ENCODE measurements at places on chromosomes 11 and 22.
A peak's percentile ranks its signal among the peaks of the same experiment; 100 is the strongest.

- DNase-seq = no peak
These were observed 5.6 kb upstream of the LDLRAD3 start for GRCh38 chr11:35938231-35938630.

DNA sequence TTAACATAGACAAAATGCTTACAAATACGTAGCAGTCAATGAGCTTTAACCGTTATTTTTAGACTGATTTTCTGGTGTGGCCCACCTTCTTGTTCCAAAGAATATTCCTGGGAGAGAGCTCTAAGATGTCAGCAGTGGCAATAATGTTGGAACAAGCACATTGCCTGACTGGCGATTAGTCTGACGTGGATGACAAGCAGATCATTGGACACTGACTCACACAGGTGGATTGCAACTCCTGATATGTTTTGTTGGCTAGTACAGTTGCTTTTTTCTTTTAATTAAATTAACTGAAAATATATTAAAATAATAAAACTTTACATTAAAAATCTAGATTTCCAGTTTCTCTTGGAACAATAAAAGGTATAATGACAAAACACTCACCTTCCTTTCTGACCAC, 78.0 kb downstream of the TENM4 start:
- no peak for DNase-seq

DNA sequence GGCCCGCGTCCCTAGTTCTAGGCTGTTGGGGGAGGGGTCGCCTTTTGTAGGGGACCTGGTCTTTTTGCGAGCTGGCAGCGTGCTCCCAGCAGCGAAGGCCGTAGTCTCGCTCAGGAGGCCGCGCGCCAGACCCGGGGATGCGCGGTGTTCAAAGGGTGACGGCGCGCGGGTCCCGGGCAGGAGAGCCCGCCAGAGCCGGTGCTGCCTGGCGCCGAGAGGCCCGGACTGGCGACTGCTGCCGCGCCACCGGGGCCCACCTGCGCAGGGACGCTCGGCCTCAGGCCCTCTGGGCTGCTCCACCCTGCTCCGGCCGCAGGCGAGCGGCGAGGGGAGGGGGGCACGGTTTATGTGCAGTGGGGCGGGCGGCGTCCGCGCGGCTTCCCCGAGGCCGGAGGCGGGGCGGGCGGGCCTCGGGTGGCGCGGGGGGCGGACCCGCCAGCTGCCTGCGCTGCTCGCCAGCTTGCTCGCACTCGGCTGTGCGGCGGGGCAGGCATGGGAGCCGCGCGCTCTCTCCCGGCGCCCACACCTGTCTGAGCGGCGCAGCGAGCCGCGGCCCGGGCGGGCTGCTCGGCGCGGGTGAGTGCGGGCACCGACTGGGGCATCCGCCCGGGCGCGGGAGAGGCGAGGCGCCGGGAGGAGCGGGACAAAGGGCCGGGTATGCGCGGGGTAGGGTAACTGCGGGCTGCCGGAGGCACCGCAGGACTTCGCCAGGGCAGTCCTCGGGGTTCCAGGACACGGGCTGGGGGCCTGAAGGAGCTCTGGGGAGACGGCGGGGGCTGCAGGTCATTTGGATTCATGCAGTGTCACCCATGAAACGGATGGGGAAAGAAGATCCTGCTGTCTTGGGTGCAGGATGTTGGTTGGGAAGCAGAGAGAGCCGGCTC, at the start of gene PRSS23:
Gene PRSS23, plus strand, starts transcription at position 467 of the 884 bp plus-strand sequence. CDS start 7,102 bp downstream, outside the sequence.
- DNase-seq = peak; percentile 7

- no peak for DNase-seq
These were observed 1.1 kb downstream of the PANX1 start for GRCh38 chr11:94129512-94130297.

DNA sequence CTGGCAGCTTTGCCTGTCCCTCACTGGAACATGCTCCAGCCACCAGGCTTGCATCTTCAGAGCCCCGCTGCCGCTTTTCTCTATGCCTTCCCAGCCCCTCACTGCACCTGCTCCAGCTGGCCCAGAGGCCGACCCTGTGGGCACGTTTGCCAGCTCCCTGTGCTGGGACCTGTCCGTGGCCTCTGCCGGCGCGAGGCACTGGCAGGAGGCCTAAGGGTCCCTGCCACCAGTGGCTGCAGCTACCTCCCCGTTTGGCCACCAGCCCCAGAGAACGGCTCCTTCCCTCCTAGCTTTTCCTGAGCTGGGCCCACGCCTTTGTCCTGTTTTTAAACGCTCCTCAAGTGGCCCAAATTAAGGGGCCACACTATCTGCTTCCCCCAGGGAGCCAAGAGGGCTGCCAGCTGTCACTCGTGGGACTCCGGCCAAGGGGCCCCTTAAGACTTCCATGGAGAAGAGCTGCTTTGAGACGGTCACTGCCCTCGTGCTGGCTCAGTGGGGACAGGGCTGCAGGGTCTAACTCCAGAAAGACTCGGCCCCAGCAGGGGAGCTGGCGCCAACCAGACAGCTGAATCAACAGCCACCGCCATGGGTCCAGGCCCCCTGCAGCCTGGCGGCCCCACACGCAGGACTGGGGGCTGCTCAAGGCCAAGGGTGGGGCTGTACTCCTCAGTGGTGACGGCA, 24.6 kb upstream of the WNT7B start:
- DNase-seq = no peak

GRCh38 chr11:93718057-93718563, 23.2 kb downstream of the TAF1D start:
- peak; percentile 11 for DNase-seq

DNA sequence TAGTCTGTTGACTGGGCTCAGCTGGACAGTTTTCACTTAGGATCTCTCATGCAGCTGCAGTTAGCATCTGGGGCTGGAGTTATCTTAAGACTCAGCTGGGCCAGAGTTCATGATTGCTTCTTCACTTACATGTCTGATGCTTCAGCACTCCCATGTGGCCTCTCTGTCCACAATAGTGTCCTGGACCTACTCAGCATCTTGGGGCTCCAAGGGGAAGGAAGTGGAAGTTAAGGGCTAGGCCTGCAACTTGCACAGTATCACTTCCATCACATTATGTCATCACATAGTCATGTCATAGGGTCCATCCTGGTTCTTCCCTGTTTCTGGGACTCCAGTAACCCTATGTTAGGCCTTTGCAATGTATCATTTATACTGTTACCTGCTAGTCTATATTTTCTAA, 115.9 kb downstream of the C11orf65 start:
- no peak for DNase-seq

DNA sequence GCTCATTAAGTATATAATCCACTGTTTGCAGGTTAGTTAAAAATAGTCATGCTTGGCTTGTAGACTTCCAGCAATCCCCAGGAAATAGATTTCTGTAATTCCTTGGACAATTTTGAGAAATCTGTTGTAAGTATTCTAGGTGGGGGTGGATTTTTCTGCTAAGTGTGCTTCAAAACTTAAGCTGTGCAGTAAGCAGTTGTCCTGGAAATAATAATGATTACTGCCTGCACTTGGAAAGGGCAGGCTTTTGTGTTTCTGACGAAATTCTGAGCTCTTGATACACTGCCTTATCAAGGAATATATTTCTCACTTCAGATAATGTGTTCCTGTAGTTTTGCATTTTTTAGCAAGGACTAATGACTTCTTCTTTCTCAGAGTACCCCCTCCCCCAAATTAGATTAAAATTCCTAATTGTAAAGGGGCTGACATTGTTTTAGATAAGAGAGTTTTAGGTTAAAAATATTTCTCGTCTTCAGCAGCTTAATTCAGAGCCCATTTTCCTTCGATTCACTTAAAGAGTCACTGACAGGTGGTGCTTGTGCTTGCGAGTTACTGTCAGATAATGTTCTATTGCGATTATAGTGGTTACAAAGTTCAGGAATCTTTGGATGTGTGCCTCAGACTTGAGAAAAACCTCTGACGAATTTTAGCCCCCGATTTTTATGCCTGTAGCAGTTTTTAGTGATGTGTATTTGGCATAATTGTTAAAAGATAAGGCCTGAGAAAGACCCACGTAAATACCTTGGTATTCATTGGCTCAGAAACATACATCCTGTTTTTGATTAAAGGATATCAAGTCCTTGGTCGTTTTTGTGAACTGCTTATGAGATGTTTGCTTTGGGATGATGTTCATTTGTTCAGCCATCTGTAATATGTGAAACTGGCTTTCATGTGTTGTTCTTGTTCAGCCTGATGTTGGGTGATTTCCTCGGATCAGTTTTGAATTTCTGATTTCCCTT, 120.5 kb downstream of the HIPK3 start:
- no peak for DNase-seq

- no peak for DNase-seq
These were observed 165.2 kb upstream of the RAG2 start for GRCh38 chr11:36763187-36763586.

DNA sequence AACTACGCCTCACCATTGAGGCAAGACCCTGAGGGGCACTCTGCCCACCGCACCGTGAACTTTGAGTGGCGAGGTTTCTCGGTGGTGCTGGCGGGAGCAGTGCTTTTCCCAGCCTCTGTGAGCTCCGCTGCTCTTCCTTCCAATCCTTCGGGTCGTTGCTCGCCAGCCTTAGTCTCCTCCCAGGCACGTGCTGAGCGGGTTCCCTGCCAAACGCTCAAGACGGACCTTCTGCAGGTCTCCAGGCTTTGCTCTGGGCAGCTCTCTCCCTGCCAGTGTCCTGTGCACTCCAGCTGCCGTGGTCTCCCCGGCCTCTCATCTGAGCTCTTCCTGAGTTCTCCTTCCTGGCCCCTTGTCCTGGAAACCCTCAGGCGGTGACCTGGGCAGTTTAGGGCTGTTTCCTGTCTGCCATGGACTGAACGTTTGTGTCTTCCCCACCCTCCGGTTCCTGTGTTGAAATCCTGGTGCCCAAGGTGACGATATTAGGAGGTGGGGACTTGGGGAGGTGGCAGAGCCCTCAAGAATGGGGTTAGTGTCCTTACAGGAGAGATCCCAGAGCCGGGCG, 11.2 kb upstream of the MUC6 start:
- DNase-seq = no peak

- no peak for DNase-seq
These were observed 18.3 kb upstream of the SYT7 start for GRCh38 chr11:61598886-61599868.

- DNase-seq = peak; percentile 40
These were observed at the start of gene MYRF for GRCh38 chr11:61752117-61752924. Gene MYRF, plus strand, starts transcription at chr11:61752636. Its CDS starts 109 bp downstream, at chr11:61752745.

DNA sequence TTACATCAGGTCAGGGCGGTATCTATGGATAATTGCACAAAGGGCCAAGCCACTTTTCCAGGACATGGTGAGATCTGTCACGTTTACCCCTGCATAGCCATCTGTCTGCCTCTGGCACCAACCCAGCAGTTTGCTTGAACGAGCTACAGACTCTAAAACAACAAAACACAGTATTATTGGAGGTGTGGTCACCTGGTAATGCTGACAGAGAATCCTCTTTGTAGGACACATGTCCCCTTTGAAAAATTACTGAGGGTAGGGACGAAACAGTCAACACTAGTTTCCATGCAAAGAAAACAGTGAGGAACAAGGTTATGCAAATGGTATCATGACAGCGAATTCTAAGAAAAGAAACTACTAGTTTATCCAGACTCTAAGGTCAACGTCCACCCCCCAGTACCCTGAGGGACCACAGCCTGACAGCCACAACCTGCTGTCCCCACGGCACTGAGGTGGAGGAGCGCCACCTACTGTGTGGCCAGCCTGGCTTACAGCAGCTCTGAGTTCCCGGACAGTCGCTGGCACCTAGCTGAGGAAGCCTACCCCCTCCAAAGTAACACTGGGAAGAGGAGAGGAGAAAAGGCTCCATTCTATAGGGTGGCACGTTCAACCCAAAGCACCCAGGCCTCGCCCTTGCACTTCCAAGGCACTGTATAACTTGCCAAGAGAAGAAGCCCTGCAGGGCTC, 117.4 kb upstream of the BID start:
- DNase-seq = no peak

GRCh38 chr22:24409707-24410106, 17.7 kb upstream of the ADORA2A start:
- DNase-seq = no peak

DNA sequence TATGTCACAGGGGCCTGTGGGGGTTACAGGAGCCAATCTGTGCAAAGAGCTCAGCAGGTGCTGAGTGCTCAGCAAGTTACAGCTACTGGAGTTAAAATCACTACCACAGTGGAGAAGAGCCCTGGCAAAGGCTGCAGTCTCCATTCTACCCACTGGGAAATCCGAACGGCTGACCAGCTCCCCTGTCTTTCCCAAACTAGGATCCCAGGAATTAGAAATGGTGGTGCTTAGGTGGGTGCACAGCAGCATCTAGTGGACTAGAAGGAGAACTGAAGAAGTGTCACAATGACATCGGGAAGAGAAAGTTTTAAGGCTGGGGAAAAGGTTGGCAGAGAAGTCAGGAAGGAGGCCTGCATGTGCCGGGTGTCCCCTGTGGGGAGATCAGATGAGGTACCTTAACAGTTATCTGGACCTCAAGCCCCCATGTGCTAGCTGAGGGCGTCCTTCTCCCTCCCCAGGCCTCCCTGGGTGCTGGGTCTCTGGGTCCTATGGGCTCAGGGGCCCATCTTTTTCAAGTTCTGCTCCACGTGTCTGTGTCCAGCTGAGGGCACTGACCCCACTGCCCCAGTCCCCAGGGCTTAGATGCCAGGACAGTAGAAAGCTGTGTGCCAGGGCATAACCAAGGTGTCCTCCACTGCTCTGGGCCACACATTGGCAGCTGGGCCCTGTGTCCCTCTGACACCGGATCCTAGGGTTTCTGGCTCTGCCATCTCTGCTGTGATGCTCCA, 1.9 kb downstream of the PIWIL3 start:
- no peak for DNase-seq

- DNase-seq = no peak
These were observed 16.7 kb upstream of the MYH9 start for GRCh38 chr22:36404446-36404845.

GRCh38 chr22:49447837-49448236, 379.8 kb downstream of the BRD1 start:
- DNase-seq = no peak

- DNase-seq = no peak
These were observed 3.3 kb downstream of the A4GALT start for GRCh38 chr22:42717197-42717928.

- DNase-seq = no peak
These were observed 56.2 kb downstream of the OTOG start for GRCh38 chr11:17603056-17603825.

GRCh38 chr11:78078218-78079167, 1.2 kb downstream of the NDUFC2 start:
- DNase-seq = no peak

DNA sequence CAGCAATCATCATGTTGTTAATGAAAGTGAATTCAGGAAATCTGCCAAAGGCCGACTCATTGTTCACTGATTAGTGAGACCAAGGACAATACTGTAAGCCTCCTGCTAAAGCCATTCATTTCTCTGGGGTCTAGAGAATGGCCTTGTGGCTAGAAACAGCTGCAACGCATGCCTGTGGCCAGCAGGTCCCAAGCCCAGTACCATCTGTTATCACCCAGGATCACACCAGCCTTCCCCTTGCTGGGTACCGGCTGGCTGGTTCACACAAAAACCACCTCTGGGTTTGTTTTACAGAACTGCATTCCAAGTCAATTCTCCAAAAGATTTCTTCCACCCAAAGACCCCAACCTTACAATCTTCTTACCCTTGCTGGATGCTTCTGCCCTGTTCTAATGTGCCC, 1.1 kb downstream of the PLAAT5 start:
- DNase-seq = no peak

GRCh38 chr11:132028380-132029240, 658.2 kb downstream of the NTM start:
- peak; percentile 11 for DNase-seq
